ENCODE measurements at places on chromosomes 2 and 18.

- DNase-seq = no peak
These were observed 115.1 kb upstream of the NOSTRIN start for GRCh38 chr2:168687314-168687713.

- no peak for DNase-seq
These were observed 120.9 kb downstream of the MMADHC start for GRCh38 chr2:149466635-149467034.

DNA sequence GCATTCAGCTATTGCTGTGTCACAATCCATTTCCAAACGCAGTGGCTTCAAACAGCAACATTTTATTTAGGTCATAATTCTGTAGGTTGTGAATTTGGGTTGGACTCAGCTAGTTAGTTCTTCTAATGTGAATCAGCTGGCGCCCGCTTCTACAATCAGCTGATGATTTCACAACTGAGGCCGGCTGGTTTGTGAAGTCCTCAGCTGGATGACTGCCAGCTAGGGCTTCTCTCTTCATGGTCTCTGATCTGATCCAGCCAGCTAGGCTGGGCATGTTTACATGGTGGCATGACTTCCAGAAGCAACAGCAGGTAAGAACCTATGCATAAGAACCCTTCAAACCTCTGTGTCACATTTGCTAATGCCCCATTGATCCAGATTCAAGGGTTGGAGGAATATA is 172.0 kb downstream of the SLC4A10 start:
- no peak for DNase-seq

DNA sequence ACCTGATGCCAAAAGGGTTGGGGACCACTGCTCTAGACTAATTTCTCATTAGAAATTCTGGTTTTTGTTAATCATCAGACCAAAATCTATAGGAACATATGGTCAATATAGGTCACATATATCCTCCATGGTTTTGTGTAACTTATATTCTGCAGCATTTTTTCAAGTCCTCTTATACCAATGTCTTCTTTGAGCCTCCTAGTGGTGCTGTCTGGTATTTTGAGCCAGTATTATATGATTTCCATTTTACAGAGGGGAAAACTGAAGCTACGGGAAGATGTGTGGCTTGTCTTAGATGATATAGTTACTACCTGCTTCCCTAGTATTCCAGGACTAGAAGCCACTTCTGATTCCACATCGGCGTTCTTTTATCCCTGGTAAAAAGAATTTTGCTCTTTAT is 13.8 kb downstream of the MAPK4 start:
- DNase-seq = no peak

GRCh38 chr2:142725386-142725785 is 152.1 kb upstream of the KYNU start:
- DNase-seq = no peak

DNA sequence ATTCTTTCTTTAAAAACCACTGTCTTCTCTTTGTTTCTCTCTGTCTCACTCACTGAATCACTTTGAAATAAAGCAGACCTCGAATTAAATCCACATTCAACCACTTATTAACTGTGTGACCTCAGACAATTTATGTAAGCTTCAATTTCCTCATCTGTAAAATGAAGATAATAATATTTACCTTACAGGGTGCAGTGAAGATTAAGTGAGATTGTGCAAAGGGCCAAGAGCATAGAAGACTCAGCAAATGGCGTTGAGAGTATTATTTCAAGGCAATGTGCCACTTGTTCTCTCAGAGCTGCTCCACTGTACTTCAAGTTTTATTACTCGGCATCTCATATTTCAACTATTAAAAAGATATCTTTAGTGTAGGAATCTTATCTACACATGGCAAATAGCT is 454.2 kb upstream of the HNRNPA3 start:
- no peak for DNase-seq

DNA sequence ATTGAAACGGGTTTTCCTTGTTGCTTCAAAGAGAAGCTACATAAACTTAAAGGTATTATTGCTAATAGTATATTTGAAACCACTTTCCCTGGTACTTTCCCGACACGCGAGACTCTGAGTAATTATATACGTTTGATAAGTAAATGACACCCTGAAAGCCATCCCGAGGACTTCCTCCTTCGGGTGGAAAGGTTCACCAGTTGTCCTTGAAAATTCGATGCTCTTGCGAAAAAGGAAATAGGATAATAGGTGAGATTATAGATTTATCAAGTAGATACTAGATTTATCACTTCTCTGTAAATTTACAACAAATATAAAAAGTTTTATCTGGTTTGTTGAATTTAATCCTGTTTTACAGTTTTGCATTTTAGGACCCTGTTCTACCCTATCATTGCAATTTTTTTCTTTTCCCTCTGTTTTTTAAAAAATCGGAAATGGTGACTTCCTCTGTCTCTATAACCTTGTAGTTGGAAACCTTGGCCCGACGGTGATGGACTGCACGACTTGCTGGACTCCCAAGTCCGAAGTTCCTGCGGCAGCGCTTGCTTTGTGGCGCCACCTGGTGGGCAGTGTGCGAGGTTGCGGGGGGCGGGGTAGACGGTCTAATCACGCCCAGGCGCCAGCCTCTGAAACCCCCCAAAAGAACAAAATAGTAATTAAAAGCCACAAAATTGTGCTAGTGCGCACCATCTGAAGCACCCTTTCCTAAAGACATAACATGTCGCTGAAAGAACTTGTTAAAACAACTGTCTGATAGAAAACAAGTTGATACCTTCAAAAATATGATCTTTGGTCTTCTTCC is 972 bp upstream of the DLX2 start:
- peak; percentile 94 for DNase-seq

GRCh38 chr2:177221534-177221933 is 8.9 kb downstream of the HNRNPA3 start:
- no peak for DNase-seq

- no peak for DNase-seq
These were observed 94.7 kb downstream of the RTN4 start for GRCh38 chr2:54955358-54956110.

DNA sequence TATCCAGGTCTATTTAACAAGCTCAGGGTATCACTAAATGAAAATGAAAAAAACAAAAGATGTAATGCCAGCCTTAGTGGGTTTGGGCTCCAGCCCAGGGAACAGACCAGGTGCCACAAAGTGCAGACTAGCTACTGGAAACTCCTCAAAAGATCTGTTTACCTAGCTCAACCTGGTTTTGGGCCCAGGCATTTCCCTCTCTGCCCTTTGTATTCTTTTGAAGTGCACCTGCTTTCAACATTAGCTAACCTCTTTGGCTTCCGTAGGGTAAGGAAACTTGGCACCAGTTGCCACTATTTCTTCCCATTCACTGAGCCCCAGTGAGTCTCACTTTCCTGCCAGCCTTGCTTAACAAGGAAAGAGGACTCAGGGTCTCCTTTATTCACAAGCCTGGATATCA is 123.6 kb upstream of the CDCA7 start:
- DNase-seq = no peak

GRCh38 chr18:1488957-1489356 is 584.3 kb downstream of the ADCYAP1 start:
- no peak for DNase-seq

DNA sequence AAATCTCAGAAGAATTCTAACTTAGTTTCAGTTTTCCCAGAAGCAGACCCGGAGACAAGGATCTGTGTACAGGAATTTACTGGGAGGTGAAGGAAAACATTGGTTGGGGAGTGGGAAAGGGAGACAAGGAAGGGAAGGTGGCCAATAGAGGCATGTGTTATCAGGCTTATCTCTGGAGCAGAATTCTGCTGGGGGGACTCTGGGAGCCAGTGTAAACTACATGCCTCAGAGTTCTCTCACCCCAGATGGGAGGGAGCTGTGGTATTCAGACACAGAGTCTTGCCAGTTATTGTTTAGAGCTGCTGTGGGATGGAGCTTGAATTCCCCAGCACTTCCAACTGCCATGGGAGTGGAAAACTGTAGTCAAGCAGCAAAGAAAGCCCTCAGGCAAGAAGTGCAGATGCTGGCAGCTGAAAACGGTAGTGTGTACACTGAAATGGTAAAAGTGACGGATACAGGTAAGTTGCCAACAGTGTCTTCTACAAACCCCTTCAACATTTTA is 19.0 kb downstream of the DNPEP start:
- no peak for DNase-seq

- no peak for DNase-seq
These were observed 8.0 kb downstream of the GLI2 start for GRCh38 chr2:120743657-120744056.

DNA sequence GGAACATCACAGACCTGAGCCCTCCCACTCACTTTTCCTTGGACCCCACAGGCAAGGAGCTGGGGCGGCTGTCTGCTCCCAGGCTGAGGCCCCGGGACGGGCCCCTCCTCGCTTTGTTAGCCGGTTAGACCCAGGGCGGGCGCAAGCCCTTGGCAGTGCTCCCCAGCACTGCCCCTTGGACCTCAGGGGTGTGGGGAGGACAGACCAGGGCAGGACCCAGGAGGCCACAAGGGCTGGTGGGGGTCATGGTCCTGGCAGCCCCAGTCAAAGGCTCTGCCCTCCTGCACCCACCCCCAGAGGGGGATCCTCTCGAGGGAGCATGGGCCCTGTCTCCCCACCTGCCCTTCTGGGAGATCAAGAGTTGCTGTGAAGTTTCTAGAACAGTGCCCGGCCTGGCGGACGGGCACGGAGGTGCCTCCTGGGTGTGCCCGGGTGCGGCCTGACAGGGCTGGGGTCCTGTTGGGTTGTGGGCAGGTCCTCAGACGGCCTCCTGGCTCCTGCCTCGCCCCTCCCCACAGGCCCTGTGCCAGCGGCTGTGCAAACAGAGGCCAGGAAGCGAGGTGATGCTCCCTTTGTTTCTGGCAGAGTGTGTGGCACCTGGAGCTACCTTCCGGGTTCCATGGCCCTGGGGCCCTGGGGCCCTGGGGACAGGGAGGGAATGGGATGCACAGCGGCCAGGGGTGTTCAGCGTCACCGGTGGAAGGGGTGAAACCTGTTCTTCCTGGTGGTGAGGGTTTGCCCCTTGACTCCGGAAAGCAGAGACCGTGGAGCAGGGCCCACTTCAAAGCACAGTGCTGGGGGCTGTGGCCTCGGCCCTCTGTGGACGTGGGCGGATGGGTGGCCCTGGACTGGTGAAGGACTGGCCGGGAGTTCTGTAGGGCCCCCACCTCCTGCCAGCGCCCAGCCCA is 2.9 kb upstream of the GAL3ST2 start:
- DNase-seq = no peak

DNA sequence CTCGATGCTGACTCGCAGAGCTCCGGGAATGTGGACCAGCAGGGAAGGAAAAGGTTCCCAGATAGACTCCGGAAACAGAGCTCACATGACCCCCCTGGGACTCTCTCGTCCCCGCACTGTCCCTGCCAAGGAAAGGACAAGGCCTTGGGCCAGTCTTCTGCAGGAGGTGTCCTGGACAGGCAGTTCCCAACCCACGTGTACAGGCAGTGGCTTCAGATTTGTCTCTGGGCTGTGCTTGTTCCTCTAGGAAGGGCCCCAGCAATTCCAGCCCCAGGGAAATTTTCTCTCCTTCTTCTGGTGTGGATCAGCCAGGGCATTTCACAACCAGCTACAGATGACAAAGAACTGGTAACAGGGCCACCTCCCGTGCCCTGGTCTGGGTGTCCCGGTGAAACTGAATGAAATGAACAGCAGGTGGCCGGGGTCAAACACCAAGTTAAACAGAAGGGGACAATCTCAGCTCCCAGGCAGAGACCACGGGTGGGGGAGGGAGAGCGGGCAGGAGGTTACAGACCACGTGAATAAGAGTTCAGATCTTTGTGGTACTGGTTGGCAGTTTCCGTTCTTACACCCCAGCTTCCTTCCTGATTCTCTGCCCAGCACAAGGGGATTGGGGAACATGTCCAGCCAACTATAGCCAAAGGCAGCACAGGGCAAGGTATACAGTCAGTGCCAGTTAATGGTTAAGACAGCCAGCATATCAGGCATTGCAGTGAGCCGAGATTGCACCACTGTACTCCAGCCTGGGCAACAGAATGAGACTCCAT is 52.2 kb upstream of the CAB39 start:
- DNase-seq = no peak

GRCh38 chr18:30623401-30624065 is 419.0 kb downstream of the DSC3 start:
- DNase-seq = no peak

DNA sequence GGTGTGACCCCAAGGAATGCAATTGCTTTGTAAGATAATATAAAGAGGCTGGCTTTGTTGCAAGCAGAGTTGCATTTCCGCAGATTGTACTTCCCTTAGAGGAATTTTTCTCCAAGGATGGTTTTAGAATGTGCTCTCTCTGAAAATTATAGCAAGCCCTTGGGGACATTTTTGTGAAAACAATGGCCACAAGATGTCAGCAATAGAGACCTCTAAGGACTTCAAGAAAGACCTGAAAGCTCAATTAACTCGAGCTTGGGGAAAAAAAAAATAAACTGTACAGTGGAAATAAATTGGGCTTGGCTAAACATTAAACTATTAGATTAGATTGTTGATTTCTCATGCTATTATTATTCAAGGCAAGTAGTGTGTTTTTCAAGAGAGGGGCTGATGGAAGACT is 81.3 kb upstream of the KYNU start:
- no peak for DNase-seq
